ENCODE measurements at places on chromosomes 1 and 21. TPM values are rescaled to one million over a fixed set of nuclear protein-coding genes. Genes with fewer than 3 reads are reported as not detected.

Gene MANEAL
- 7.1 TPM for polyA plus RNA-seq

Gene RC3H1
- 7.4 TPM for polyA plus RNA-seq

- no peak overlapping the region for H3K27ac ChIP-seq
- DNase-seq: no peak
- no peaks in the 10 kb centered on the region for H3K36me3 ChIP-seq
- no peak overlapping the region for H3K4me3 ChIP-seq
- peaks cover 2% of the 10 kb centered on the region for H3K4me1 ChIP-seq
Measured at GRCh38 chr1:66283622-66284041, 250.3 kb upstream of the SGIP1 start.

- no peak overlapping the region for H3K4me3 ChIP-seq
- no peaks in the 10 kb centered on the region for H3K27me3 ChIP-seq
- no peaks in the 10 kb centered on the region for H3K36me3 ChIP-seq
- no peak overlapping the region for H3K27ac ChIP-seq
Measured at GRCh38 chr1:97853221-97853620, 67.6 kb downstream of the DPYD start.

Gene LRRC3
- 3.1 TPM for polyA plus RNA-seq

Gene PRR9
- polyA plus RNA-seq: not detected

Gene TSSK3
- 1.2 TPM for polyA plus RNA-seq

Gene ABL2
- 4.0 TPM for polyA plus RNA-seq

- no peak overlapping the region for H3K27ac ChIP-seq
- H3K4me3 ChIP-seq: no peak overlapping the region
- H3K27me3 ChIP-seq: no peaks in the 10 kb centered on the region
- no peaks in the 10 kb centered on the region for H3K4me1 ChIP-seq
- DNase-seq: no peak
Measured at GRCh38 chr1:212782422-212783154, 9.0 kb downstream of the NSL1 start.

GRCh38 chr1:204337583-204337982, 22.1 kb downstream of the PLEKHA6 start:
- no peaks in the 10 kb centered on the region for H3K36me3 ChIP-seq
- H3K27ac ChIP-seq: no peak overlapping the region
- H3K4me3 ChIP-seq: no peak overlapping the region
- DNase-seq: no peak
- peaks cover 35% of the 10 kb centered on the region for H3K4me1 ChIP-seq

- no peak for DNase-seq
- H3K27ac ChIP-seq: no peak overlapping the region
- peaks cover 14% of the 10 kb centered on the region for H3K4me1 ChIP-seq
- no peaks in the 10 kb centered on the region for H3K36me3 ChIP-seq
- H3K27me3 ChIP-seq: no peaks in the 10 kb centered on the region
- H3K4me3 ChIP-seq: no peak overlapping the region
Measured at GRCh38 chr1:2224631-2225428, 3.3 kb upstream of the SKI start.

DNA sequence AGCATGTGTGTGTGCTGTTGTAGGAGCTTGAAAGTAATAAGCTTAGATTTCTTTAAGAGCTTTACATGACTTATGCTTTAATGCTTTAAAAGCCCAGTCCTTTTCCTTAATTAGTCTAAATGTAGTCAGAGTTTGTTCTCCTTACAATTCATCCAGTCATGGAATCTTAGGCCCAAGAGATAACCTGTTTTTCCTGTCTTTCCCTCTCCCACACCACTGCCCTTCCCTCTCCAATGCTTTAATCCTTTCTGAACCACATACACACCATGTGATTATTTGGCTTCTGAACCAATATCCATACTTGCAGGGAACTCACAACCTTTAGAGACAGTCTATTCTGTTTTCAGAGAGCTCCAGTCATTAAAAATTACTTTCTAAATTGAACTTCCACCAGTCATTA, 37.6 kb downstream of the ALG6 start:
- H3K27ac ChIP-seq: no peak overlapping the region
- no peaks in the 10 kb centered on the region for H3K36me3 ChIP-seq
- H3K27me3 ChIP-seq: no peaks in the 10 kb centered on the region
- no peaks in the 10 kb centered on the region for H3K4me1 ChIP-seq

Gene KRTAP19-2
- polyA plus RNA-seq: not detected

GRCh38 chr1:27787895-27788294, 14.9 kb downstream of the STX12 start:
- no peak overlapping the region for H3K4me3 ChIP-seq
- no peak for DNase-seq
- H3K27ac ChIP-seq: no peak overlapping the region
- H3K36me3 ChIP-seq: peaks cover 5% of the 10 kb centered on the region
- H3K4me1 ChIP-seq: no peaks in the 10 kb centered on the region

DNA sequence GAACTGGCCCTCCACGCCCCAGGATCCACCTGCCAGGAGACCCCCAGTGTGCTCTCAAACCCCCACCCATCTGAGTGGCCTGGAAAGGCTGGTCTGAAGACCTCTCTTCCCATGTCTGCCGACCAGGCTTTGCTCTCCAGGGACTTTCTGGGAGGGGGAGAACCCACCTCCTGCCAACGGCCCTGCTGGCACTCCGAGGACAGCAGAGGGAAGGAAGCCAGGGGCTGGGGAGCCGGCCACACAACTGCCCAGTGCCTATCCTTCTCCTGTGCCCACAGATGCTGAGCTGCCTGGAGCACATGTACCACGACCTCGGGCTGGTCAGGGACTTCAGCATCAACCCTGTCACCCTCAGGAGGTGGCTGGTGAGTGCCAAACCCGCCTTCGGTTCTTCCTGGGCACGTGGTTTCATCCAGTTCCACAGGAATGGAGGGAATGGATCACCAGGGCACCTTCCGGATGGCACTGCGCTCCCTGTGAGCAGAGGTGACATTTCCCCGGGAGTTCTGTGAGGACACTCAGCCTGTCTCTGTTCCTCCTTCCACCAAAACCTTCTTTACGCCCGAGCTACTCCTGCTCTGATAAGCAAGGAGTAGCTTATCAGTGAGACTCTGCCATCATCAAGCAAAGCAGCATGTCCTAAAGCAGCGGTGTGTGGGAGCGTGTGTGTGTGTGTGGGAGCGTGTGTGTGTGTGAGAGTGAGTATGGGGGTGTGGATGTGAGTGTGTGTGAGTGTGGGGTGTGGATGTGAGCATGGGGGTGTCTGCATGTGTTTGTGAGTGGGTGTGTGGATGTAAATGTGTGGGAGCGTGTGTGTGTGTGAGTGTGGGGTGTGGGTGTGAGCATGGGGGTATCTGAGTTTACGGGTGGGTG, 105.5 kb downstream of the PDE9A start:
- no peaks in the 10 kb centered on the region for H3K27me3 ChIP-seq
- H3K4me3 ChIP-seq: no peak overlapping the region
- no peaks in the 10 kb centered on the region for H3K4me1 ChIP-seq
- DNase-seq: no peak
- peaks cover 8% of the 10 kb centered on the region for H3K36me3 ChIP-seq

GRCh38 chr1:230661976-230662375, 19.7 kb downstream of the COG2 start:
- H3K4me1 ChIP-seq: no peaks in the 10 kb centered on the region
- H3K27me3 ChIP-seq: no peaks in the 10 kb centered on the region
- no peak overlapping the region for H3K4me3 ChIP-seq
- H3K36me3 ChIP-seq: peaks cover 56% of the 10 kb centered on the region
- H3K27ac ChIP-seq: no peak overlapping the region

GRCh38 chr1:214537219-214537618, 14.2 kb downstream of the PTPN14 start:
- no peaks in the 10 kb centered on the region for H3K27me3 ChIP-seq
- no peaks in the 10 kb centered on the region for H3K36me3 ChIP-seq
- no peak overlapping the region for H3K4me3 ChIP-seq
- peaks cover 2% of the 10 kb centered on the region for H3K4me1 ChIP-seq
- no peak overlapping the region for H3K27ac ChIP-seq
- no peak for DNase-seq

Gene ABCG1
- 2.1 TPM for polyA plus RNA-seq

Gene DYNLT5
- polyA plus RNA-seq: 0.38 TPM

GRCh38 chr1:227166559-227166958, 151.7 kb downstream of the CDC42BPA start:
- no peak for DNase-seq
- no peak overlapping the region for H3K27ac ChIP-seq
- H3K4me1 ChIP-seq: no peaks in the 10 kb centered on the region
- H3K27me3 ChIP-seq: peaks cover 1% of the 10 kb centered on the region

- H3K27ac ChIP-seq: no peak overlapping the region
- H3K4me1 ChIP-seq: no peaks in the 10 kb centered on the region
- no peaks in the 10 kb centered on the region for H3K36me3 ChIP-seq
- no peak overlapping the region for H3K4me3 ChIP-seq
Measured at GRCh38 chr1:241457421-241457820, 62.1 kb downstream of the FH start.

DNA sequence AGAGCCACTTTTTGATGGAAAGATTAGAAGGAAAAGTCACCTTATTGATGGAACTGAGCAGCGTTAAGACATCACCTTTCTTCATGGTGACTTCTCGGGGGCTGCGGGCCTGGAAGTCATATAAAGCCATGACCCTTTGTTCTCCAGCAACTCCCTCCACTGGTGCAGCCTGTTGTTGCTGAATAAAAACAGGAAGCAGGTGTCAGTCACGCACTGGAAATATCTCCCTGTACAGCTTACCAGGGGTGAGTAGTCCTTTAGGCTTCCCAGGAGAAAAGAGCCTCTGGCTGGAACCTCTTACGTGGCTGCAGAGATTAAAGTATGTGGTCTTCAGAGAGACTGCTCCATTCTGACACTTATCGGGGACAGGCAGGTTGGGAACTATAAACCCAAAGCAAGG, 31.9 kb downstream of the SPTA1 start:
- H3K27me3 ChIP-seq: no peaks in the 10 kb centered on the region
- no peaks in the 10 kb centered on the region for H3K4me1 ChIP-seq
- no peak overlapping the region for H3K4me3 ChIP-seq
- DNase-seq: no peak
